ENCODE measurements at places on chromosomes 5 and 9.

DNA sequence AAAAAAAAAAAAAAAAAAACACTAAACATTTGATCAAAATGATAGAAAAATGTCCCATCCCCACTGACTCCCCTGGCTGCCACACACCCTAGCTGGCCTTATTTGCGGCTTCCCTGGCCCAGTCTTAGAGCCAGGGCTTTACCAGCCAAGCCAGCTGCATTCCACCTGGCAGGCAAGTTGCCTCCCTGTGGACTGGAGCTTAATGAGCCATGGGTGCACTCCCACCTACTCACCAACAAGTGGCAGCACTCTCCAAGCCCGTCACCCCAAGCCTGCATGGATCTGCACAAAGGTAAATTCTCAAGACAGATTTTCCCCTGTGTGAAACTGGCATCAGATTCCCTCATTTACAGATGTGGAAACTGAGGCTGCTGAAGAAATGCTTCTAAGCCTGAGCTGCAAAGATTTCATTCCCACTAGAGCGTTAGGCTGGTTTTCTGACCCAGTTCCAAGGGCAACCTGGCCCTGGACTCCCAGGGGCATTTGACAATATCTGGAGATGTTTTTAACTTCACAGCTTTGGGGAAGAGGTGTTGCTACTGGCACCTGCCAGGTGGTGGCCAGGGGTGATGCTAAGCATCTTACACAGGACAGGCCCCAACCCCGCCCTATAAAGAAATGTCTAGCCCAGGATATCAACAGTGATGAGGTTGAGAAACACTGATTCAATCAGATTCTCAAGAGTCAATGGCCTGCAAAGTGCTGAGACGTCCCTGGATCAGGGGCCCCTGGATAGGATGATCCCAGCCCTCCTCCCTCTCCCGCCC is 21.9 kb upstream of the VDAC1 start:
- no peak for DNase-seq

- DNase-seq = no peak
Measured at GRCh38 chr5:16392718-16393117, 72.9 kb downstream of the ZNF622 start.

- DNase-seq = no peak
Measured at GRCh38 chr9:89036891-89037290, 45.6 kb downstream of the S1PR3 start.

- DNase-seq = no peak
Measured at GRCh38 chr5:176693477-176693851, 46.2 kb downstream of the TSPAN17 start.

DNA sequence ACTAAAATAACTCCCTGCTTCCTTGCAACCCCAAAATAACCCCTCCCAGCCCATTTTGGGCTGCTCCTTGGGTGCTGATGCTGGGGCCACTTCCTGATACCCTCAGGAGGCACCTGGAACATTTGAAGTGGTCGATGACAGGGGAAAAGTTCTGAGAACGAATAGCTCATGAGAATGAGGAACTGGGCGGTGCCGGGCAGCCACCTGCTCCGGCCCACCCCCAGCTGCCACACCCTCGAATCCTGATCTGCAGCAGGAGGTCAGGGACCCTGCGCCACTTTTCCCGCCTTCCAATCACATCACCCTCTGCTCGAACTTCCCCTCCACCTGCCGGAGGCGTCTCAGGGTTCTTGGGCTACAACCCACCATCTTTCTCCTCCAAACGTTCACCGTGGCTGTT is 19.7 kb downstream of the HRH2 start:
- no peak for DNase-seq

DNA sequence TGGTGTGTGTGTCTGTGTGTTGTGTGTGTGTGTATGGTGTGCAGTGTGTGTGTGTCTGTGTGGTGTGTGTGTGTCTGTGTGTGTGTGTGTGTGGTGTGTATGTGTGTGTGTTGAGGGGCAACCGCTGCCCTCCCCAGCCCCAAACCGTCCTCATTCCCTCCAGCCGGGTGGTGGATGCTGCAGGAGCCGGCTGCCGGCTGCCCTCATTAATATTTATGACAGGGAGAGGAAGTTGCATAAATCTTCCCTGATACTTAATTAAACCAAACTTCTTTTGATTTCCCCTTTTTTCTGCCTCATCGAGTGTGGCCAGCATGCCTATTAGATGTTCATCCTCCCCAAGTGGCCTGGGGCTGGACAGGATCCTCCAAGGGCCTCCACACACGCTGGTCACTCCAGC is 121.4 kb upstream of the MVB12B start:
- DNase-seq = no peak

DNA sequence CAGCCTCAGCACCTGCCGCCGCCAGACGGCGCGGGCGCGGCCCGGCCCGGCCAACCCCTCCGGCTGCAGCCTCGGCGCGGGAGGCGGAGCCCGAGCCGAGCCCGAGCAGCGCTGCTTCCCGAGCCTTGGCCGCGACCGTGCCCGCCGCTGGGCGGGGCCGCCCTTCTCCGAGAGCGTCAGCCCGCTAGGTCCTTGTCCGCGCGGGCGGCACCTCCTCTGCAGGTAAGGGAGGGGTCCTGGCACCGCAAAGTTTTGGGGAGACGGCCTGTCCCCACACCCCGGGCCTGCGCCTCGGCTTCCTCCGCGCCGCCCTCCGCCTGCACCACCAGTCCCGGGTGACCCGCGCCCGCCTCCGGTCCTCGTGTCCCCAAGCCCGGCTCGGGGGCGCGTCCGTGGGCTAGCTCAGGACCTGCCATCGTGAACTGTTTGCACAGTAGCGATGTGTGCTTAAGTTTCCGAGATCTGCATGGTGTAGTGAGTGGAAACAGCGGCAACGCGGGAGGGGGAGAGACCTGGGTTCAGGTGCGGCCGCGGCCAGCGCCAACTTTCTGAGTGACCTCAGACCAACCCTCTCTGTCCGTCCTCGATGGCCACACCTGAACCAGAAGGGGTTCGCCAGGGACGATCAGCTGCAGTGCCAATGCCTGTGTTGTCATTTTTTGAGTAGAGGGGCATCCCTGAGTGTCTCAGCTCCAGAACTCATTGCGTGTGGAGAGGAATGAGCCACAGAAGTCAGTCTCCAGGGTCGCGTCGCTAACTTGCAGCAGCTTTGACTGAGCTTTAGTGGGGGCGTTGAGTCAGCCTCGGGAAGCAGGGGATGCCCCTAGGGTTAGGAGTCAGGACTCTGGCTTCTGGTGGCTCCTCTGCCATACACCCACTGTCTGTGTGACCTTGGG is at the start of gene FRMPD1:
Gene FRMPD1 (plus strand): TSS at position 82 of the 896 bp plus-strand sequence. CDS start 41,688 bp downstream, outside the sequence.
- DNase-seq = no peak

DNA sequence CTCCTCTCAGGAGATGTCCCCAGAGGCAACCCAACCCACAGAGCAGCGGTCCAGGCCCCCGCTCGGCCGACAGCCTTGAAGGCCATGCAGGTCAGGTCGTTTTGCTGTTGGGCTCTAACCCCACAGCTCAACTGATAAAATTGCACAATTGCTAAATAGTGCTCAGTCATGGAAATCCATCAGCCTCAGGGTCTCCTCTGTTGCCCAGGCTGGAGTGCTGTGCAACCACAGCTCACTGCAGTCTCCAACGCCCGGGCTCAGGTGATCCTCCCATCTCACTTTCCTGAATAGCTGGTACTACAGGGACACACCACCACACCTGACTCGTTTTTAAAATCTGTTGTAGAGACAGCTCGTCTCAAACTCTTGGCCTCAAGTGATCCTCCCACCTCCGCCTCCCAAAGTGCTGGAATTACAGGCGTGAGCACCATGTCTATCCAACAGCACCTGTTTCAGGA is 18.3 kb downstream of the BRD3OS start:
- DNase-seq = no peak

- DNase-seq = no peak
Measured at GRCh38 chr9:97057651-97058050, 18.7 kb upstream of the CTSV start.

DNA sequence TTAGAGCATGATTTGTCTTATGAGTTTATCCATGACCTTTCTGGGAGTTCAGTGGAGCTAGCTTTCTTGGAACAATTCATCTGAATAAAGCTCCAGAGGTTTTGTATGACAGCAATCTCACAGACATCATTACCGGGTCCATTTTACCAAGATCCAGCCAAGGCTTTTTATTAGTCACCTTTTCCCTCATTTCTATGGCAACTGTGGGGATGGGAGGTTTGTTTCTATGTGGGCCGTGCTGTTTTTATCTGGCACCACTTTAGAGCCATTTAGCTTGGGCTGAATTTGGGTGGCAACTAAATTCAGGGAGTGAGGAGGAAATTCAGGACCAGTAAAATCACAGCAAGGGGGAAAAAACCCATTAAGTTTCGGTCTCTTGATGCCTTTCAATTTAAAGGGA is 245.7 kb downstream of the NSG2 start:
- no peak for DNase-seq

DNA sequence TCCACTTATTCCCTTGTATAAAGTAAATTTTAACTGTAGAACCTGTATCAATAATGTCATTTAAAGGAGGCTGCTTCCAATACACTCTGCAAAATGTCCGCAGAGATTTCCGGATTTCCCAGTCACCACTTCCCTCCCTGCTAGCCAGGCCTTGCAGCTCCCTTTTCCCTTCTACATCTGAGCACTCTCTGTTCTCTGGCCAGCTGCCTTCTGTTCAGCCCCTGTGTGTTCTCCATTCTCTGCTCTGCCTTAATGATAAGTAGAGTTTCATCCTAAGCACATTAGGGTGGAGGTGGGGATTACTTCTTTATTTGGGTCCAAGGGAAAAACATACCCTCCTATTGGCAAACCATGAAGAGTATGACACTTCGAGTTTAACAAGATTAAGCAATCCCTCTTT is 719.6 kb upstream of the WWC1 start:
- no peak for DNase-seq

DNA sequence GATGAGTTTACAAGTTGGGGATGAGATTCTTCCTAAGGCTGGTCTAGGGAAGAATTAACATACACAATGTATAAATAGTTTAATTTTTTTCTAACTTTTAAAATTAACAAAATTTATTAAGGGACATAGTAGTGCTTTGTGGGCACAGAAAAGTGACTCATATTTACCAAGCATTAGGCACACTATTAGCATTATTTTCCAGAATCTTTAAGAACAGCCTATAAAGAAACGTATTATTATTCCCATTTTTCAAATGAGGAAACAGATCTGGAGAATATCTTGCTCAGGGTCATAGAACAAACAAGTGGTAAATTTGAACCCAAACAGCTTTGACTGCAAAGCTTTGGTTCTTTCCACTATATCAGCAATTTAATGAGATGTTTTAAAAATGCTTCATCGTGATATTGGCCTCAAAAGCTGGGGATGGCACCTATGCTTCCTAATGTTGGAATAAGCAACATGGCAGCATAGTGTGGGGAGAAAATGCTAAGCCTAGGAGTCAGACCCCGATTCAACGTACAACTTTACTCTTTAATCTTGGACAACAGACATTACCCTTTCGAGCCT is 55.9 kb downstream of the ABCA1 start:
- DNase-seq = no peak

- DNase-seq = no peak
Measured at GRCh38 chr5:57777174-57777581, 294.6 kb upstream of the ACTBL2 start.
